NCI-H2081 treated with DMSO at 0.1 percent for 48 hours (cell line): ENCODE measurements at places on chromosomes 1 and 21.

DNA sequence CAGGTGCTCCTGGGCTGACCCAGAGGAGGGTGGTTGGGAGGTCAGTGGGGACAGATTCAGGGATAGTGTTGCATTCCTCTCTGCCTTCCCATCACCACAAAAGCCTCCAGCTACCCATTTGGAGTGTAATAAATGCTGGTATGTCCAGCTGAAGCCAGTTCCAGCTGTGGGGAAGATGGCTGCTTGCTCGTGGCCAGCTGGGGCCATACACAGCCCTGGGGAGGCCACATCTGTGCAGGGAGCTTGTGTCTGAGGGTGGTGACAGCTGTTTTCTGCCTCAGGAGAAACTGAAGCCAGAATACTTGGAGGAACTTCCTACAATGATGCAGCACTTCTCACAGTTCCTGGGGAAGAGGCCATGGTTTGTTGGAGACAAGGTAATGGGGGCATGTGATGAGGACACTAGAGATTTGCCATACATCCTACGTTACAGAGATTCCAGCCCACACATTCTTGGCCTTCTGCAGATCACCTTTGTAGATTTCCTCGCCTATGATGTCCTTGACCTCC, 2.7 kb downstream of the GSTM4 start:
- DNase-seq, result no peak

DNA sequence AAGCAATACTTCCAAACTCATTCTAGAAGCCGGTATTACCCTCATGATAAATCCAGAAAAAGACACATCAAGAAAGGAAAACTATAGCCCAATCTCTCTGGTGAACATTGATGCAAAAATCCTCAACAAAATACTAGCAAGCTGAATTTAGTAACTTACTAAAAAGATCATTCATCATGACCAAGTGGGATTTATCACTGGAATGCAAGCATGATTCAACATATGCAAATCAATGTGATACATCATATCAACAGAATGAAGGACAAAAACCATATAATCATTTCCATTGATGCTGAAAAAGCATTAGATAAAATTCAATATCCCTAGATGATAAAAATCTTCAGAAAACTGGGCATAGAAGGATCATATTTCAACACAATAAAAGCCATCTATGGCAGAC, 402.9 kb downstream of the TGFB2 start:
- no peak for DNase-seq

DNA sequence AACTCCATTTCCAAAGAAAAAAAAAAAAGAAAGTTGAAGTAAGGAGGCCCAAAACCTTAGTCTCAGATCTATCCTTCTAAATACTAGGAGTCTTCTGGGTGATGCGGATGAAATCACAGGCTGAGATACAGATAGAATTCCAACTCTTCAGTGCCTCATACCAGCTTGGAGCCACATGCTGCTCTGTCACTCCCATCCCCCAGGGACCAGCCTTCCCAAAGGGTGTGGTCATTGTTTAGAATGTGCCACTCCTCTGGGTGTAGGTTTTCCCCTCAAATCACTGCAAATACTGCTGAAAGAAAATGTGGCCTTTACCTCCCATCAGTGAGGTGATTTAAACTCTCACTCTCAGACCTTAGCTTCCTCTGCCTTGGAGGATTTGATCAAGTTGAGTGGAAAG, 112.9 kb downstream of the CDC7 start:
- no peak for DNase-seq

GRCh38 chr1:199808110-199808870, 219.2 kb upstream of the NR5A2 start:
- DNase-seq, result no peak

GRCh38 chr1:233230011-233230410, 65.5 kb downstream of the PCNX2 start:
- DNase-seq, result no peak
